GM12865 (cell line): ENCODE measurements at places on chromosomes 1 and 21.

GRCh38 chr1:15008783-15009729, 144.5 kb upstream of the TMEM51 start:
- no peak for DNase-seq

- DNase-seq = no peak
Observed at GRCh38 chr21:35582731-35583130, 477.6 kb downstream of the SETD4 start.

DNA sequence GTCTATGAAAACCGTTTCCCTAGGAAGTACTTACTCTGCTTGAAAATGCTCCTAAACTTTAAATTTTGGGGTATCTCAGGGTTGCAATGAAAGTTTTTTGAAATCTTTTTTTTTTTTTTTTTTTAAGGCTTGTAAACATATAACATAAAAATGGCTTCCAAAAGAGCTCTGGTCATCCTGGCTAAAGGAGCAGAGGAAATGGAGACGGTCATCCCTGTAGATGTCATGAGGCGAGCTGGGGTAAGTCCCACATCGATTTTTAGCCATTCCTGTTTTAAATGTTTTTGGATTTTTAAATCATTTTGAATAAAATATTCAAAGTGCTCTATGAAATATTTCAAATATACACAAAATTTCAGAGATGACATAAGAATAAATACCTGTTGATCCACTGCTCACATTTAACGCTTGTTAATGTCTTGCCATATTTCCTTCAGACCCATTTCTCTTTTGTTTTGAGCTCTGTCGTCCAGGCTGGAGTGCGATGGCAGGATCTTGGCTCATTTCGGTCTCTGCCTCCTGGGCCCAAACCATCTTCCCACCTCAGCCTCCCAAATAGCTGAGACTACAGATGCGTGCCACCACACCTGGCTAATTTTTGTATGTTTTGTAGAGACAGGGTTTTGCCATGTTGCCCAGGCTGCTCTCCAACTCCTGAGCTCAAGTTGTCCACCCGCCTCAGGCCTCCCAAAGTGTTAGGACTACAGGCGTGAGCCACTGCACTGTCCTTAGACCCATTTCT, 1.3 kb downstream of the PARK7 start:
- peak; percentile 27 for DNase-seq

GRCh38 chr21:45574081-45574501, 31.9 kb upstream of the SLC19A1 start:
- DNase-seq = no peak

- peak; percentile 55 for DNase-seq
Observed at GRCh38 chr1:160641323-160642280, 5.2 kb downstream of the SLAMF1 start.

- no peak for DNase-seq
Observed at GRCh38 chr1:82106672-82107071, 305.9 kb downstream of the ADGRL2 start.

DNA sequence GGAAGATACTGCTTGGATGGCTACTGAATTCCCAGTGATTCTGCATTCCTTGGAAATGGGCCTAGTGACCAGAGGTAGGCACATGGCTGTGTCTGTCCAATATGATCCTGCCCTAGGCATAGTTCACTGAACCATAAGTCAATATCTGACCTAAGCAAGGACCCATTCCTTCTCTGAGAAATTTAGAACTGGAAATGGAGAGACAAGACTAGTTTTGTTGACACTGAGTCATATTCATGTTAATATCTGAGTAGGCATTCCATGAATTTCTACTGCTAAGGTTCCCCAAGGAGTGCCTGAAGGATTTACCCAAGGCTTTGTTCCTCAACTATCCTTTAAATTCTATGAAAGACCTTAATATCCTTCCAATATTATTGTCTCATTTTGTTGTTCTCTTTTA, 329.8 kb upstream of the BEND5 start:
- no peak for DNase-seq

DNA sequence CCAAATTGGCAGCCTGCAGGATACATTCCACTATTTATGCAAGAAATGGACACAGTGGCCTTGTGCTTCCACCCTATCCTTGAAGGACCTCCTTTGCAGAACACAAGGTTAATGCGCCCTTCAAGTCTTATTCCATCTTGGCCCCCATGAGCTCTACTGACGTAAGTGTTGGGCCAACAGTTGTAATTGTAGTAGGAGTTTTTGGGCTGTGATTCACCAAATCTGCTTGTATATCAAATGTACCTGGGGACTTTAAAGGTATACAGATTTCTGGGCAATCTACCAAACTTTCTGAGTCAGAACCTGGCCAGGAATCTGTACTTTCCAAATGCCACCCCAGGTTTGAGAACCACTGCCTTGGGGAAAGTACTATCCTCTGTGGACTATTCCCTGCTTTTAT, 100.9 kb upstream of the MARK1 start:
- no peak for DNase-seq

DNA sequence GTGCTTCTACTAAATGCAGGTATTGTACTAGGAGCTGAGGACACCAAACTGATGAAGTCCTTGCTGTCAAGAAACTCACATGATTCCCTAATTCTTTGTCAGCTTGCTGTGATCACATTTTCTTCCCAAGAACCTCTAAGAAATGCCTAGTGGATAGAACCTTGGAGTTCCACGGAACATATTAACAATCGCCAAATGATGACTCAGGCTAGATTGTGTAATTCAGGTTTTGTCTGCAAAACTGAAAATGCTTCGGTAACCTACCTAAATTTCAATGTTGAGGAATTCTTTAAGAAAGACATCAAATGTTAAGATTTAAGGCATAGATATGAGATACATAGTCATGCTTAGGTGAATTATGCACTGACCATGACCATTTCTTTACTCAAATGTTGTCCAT, 1.7 kb upstream of the GADD45A start:
- DNase-seq = no peak

DNA sequence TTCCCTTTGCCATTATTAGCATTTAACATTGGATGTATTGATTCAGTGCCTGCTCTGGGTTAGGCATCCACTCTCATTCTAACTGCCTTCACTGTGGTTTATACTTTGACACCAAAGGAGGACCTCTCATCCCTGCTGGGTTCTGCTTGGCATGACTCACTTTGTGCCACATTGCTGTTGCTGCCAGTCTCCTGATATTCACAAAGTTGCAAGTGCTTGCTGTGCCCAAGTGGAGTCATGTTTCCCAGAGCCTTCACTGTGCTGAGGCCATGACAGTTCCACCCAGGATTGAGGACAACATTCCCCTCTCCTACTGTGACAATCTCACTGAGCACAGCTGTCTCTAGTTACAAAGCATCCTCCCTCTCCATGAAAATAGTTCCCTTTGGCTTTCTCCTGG, 519.9 kb upstream of the USP24 start:
- DNase-seq = no peak

- DNase-seq = no peak
Observed at GRCh38 chr1:16205891-16206546, 6.4 kb downstream of the ARHGEF19 start.

DNA sequence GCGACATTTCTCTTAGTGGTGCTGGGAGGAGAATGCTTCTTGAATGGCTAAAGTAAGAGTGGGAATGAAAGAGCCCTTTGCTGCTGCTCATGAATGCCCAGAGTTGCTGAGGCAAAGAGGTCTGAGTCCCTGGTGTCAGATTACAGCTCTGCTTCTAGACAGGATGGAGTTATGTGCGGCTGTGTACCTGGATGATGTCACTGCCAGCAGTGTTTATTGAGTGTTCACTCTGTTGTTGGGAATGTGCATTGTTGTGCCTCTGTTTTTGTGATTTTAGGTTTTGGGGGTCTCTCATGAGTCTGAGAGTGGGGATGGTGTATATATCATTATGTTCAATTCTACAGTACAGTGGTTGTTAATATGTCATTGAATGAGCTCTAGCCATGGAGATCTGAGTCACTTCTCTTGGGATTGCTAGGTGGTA, 2.7 kb downstream of the CDC14A start:
- no peak for DNase-seq

GRCh38 chr1:66003690-66004089, 211.0 kb downstream of the PDE4B start:
- DNase-seq = no peak

GRCh38 chr1:213260311-213261075, 209.5 kb downstream of the RPS6KC1 start:
- no peak for DNase-seq

- DNase-seq = peak; percentile 93
Observed at GRCh38 chr1:166910396-166910994, 34.4 kb upstream of the TADA1 start.

GRCh38 chr1:248670003-248670402, 14.7 kb upstream of the OR2T27 start:
- no peak for DNase-seq

GRCh38 chr1:22056936-22057335, 4.4 kb downstream of the CDC42 start:
- no peak for DNase-seq

DNA sequence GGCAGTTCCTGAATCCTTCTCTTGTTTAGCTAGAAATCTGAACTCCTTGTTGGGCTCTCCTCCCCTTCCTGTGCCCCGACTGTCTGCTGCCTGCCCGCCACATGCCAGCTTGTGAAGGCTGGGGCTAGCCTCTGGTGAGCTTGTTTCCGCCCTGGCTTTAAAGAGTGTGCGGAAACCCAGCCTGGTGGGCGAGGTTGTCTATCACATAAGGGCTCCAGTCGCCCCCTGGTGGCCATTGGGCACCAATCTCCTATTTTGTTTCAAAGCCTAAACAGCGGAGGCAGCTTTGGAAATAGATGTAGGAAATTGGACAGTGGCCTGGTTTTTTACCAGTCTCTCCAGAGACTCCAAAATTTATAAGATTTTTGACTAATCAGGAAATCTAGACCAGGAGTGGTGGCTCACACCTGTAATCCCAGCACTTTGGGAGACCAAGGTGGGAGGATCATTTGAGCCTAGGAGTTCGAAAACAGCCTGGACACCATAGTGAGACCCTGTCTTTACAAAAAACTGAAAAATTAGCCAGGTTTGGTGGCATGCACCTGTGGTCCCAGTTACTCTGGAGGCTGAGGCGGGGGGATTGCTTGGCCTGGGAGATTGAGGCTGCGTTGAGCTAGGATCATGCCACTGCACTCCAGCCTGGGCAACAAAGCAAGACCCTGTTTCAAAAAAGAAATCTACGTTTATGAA, 9.8 kb downstream of the ATP8B2 start:
- peak; percentile 92 for DNase-seq
